HL-60 (cell line): ENCODE measurements at places on chromosomes 1 and 21.

- no peak for DNase-seq
These were observed 7.4 kb downstream of the ACADM start for GRCh38 chr1:75731881-75732280.

DNA sequence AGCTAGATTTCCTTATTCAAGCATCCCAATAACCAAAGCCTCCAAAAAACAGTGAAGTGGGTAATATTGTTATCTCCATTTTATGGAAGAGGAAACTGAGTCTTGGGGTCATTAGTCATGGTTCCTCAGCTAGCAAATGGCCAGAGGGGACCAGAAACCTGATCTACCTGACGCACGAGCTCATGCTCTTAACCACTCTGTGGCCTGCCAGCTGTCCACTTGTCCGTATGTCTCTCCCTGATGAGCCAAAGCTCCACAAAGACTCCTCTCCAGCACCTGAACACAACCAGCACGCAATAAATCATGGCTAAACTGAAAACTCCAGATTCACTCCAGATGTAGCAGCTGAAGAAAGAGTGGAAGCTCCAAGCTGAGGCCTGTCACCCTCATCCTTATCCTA lies 5.8 kb downstream of the CAPN8 start:
- no peak for DNase-seq

GRCh38 chr1:194366705-194367104 lies 1180.3 kb upstream of the B3GALT2 start:
- DNase-seq, result no peak

- no peak for DNase-seq
These were observed 417.7 kb upstream of the USP24 start for GRCh38 chr1:55632906-55633305.

- DNase-seq, result no peak
These were observed 69.4 kb upstream of the SAMSN1 start for GRCh38 chr21:14615359-14615974.

DNA sequence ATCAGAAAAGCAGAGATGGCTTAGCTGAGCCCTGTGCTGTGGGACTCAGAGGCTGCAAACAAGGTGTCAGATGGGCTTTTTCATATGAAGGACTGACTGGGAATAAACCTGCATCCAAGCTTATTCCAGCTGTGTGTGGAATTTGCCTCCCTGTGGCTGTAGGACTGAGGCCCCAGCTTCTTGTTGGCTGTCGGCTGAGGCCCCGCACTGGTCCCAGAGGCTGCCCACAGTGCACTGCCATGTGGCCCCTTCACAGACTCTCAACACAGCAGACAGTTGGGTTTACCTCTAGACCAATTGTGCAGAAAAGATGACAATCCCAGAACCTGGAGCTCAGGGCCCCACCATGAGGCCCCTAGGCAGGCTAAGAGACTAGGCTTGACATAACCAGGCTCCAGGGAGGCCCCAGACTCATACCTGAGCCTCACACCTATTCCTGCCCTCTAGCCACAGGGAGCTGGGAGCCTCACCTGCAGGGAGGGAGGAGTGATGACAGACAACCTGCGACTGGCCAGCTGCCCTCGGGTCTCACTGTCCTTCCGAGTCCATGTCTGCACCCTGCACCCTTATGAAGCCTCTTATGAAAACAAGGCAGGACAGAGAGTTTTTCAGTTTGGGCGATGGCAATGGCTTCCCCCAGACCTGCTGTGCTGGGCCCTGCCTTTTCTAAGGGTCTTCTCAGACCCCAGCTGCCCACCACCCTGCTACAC lies 615.5 kb downstream of the NPHP4 start:
- DNase-seq, result no peak

GRCh38 chr1:6223617-6224016 lies 12.1 kb downstream of the ICMT start:
- no peak for DNase-seq

GRCh38 chr21:38067086-38067739 lies 151.0 kb upstream of the KCNJ6 start:
- no peak for DNase-seq

DNA sequence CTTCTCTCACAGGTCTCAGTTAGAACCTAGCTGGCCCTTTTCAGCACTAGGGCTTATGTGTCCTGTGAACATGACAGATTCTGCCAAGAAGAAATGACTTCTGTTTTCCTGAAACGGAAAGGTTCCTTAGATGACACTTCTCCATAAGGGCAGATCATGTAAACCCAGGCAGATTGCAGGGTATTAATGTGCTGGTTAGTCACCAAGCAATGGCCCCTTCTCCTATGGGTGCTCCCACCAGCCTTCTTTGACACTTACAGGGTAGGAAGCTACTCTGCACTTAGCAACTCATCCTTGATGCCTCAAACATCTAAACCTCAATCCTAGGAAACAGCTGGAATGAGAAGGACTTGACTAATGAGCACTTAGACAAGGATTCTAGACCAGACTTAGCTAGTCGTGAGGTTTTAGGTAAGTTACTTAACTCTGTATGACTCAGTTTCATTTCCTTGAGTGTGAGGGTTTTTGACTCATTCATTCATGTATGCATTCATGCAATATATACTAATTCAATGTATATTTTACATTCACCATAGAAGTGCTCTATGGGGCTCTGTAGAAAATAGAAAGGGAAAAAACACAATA lies 74.1 kb upstream of the PLXNA2 start:
- DNase-seq, result no peak

DNA sequence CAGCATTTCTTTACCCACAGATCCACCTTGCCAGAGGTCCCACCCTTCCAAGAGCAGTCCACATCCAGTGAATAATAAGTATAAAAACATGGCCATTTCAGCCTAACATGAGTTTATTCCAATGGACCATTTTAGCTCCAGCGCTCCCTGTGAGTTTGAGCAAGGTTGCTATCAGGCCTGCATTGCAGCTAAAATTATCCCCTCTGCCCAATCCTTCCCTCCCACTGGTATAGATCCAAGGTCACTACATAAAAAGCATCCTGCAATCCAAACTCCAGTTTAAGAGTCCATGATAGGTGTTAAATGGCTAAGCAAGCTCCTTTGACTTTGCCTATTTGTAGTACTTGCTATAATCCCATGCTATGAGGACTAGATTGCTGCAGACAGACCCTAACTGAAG lies 35.6 kb downstream of the SLC5A9 start:
- no peak for DNase-seq

GRCh38 chr1:232923739-232924386 lies 26.5 kb upstream of the NTPCR start:
- no peak for DNase-seq

GRCh38 chr21:44919913-44920693 lies 596 bp downstream of the ITGB2 start:
- DNase-seq, result peak; percentile 42

DNA sequence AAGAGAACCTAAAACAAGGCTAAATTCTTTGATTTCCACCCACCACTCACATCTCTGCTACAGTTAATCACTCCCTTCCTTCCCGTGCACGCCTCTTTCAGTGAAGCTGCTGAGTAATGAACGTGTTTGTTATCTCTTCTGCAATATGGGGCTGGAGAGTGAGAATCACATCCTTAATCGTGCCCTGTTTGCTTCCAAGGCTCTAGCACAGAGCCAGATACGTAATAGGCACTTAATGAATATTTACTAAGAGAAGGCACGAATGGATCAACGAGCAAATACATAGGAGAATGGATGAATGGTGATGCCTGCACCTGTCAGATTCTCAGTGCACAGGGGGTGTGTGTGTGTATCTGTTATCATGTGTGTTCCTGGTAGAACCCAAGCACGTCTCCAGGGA lies 22.1 kb upstream of the FAM43B start:
- no peak for DNase-seq

DNA sequence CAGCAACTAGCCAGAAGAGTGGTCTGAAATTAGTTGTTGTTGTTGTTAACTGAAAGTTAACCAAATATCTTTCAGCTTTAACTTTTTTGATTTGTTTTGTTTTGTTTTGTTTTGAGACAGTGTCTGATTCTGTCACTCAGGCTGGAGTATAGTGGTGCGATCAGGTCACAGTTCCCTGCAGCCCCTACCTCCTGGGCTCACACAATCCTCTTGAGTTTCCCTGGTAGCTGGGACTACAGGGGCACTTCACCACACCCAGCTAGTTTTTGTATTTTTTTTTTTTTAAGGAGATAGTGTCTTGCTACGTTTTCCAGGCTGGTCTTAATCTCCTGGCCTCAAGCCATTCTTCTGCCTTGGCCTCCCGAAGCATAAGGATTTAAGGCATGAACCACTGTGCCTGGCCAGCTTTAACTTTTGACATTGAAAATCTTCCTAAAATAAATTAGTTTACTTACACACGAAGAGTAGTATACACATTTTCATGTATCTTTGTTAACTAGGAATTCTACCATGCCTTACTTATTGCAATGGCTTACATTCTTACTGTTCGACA lies 45.0 kb downstream of the GNG12 start:
- no peak for DNase-seq

DNA sequence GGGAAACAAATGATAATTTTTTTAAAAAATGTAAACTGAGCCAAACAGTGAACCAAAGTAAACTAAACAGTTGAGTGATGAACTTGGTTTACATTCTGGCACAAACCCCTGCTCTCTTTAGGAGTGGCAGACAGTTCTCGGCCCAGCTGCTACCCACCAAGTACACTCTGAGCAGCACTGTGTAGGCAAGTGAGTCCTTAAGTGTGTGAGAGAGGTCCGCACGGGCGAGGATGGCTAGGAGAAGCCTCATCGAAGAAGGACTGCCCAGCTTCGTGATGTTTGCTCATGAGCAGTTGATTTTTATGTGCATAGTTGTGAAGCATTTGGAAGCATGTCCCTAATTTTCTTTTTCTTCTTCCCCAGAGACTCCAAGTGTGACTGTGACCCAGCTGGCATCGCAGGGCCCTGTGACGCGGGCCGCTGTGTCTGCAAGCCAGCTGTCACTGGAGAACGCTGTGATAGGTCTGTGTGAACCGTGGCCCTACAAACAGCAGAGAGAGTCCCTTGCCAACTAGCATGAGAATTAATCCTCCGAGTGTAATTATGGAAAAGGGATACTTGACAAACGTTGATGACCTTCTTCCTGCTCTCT lies 32.1 kb downstream of the LAMC2 start:
- no peak for DNase-seq

- DNase-seq, result no peak
These were observed at the start of gene LRRC7 for GRCh38 chr1:69567652-69568420. Gene LRRC7, plus strand, starts transcription at chr1:69567922. Its CDS starts 718 bp downstream, at chr1:69568640.

DNA sequence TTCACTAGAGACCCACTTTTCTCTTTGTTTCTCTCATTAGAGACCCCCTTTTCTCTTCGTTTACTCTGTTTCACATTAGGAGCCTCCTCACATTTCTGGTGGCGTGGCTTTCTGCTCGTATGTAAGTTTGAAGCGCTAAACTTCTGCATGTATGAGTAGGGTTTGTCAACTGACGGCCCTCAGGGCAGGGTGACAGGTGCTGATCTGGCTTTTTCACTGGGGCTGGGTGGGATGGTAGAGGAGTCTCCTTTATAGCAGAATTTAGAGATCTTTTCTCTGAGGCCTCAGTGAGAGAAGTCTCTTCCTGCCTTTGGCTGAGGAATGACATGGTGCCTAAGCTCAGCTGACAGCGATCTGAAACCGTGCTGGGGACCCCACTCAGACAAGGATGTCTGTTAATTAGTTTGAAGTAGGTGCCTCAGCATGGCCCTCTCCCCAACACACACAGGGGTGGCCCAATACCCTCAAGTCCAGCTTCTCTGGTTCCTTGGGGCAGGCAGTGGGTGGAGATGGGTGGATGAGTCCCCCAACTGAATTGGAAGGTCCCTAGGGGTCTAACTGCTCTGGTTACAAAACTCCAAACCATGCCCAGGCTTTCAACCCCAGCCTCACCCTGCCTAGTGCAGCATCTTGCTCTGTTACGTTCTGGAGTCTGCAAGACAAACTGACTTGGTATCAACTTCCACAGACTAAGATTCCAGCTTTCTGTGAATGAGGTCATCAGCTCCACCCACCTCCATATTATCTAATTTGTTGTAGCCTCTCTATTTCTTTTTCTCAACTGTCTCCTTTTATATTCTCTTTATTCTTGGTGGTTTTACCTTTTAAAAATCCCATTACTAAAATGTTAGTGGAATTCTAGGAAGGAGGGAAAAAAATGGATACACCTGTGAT lies 3.2 kb downstream of the SLC1A7 start:
- no peak for DNase-seq

- DNase-seq, result no peak
These were observed 138.9 kb upstream of the SPATA6 start for GRCh38 chr1:48610628-48611542.

DNA sequence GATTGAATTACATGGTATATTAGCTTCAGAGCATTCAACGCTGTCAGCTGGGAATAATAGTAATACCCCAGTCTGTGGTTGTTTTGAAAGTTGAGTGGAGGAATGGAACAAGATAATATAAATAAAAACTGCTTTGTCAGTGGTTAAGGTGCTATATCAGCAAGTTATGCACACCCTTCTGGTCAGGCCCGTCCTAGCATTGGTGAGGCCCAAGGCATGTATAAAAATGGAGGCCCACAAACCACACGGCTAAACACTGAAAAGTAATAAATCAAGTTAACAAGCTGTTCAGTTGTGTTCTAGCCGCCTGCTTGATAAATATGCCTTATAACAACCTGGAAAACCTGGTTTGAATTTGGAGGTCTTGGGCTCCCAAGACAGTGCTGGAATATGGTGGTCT lies 77.4 kb downstream of the PSMG1 start:
- no peak for DNase-seq

- DNase-seq, result no peak
These were observed 9.4 kb upstream of the MNDA start for GRCh38 chr1:158821723-158822122.

GRCh38 chr1:235986869-235987268 lies 78.0 kb downstream of the NID1 start:
- DNase-seq, result no peak

GRCh38 chr1:217484871-217485270 lies 146.0 kb downstream of the GPATCH2 start:
- no peak for DNase-seq

DNA sequence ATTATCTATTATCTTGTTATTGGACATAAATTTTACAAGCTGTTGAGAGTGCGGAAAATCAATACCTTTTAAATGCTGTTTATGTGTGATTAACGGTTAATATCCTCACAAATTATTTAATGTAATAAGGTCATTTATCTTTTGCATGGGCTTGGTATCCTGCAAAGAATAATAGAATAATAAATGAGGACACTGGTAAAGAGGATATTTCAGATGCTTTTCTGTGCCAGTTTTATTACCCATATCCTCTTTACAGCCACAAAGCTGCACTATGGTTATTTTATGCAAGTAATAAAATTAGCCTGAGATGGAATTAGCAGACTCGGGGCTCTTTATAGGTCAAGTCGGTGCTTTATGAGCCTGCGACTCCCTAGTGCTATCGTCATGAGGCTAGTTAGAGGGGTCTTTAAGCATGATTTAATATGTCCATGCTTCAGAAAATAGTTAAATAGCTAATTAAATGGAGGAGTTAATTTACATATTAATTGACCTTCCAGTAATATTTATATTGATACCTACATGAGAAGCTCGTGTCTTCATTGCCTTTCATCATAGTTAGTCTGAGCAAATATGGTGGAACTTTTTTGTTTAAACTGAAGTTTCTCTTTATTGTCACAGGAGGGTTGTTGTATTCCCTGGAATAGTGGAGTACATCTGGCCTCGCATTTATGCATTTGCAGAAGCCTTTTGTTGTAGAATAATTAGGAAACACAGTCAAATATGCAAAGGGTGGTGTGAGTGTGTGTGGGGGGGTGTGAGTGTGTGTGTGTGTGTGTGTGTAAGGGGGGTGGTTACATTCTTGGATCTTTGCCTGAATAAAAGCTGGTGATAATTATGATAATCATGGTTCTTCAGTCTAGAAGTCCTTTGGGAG lies 120.3 kb downstream of the ATG4C start:
- no peak for DNase-seq
